Fibroblast of the conjunctiva (primary cell): ENCODE measurements at places on chromosomes 6 and 20.

DNA sequence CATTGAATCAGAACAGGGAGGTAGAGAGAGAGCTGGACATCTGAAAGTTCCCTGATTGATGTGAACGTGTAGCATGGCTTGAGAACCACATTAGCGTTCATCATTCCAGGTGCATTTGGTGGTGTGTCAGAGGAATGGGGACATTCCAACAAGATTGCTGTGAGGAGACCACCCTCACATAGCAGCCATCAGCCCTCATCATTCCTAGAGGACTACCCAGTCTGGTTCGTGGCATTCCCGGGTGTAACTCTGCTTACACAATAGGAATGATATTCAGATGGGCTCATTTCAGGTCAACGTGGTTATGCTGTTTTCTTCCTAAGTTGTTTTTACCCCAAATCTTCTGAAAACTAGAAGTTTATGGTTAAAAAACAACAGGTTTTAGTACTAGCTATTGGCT, 62.2 kb upstream of the KLHL31 start:
- DNase-seq, result no peak

DNA sequence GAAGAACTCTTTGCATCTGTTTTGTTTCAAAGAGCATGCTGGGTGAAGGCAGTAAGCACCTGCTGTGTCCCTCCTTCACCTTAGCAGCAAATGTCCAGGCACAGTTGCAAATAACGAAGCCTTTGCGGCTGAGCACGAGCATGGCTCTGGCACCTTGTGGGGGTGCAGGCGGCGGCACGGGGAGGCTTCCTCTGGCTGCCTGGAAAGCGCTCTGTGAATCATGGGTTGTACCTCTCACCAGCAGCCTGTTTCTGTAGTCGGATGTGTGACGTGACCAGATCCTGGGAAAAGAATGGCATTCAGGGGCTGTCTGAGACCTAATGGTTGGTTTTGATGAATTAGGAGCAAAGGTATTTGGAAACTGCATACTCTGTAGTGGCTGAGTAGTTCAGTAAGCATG, 144.8 kb downstream of the DTNBP1 start:
- no peak for DNase-seq

DNA sequence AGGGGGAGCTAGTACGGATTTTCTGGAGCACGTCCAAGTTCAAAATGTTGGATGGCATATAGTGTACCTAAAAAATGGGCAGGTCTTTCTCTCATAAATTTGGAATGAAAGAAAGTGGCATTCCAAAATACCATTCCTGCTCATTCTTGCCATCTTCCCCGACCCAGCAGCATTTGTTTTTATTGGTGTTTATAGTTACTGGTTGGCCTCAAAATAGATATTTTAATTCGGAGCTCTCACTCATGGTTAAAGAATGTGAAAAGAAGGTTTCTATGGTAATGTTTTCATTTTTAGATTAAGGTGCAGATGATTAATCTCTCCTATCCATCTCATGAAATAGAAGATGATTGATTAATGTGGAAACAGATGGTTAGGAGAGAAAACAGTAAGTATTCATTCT, 204.5 kb downstream of the HIVEP2 start:
- no peak for DNase-seq

- no peak for DNase-seq
Observed at GRCh38 chr20:47351643-47352331, 4.7 kb downstream of the ZMYND8 start.

DNA sequence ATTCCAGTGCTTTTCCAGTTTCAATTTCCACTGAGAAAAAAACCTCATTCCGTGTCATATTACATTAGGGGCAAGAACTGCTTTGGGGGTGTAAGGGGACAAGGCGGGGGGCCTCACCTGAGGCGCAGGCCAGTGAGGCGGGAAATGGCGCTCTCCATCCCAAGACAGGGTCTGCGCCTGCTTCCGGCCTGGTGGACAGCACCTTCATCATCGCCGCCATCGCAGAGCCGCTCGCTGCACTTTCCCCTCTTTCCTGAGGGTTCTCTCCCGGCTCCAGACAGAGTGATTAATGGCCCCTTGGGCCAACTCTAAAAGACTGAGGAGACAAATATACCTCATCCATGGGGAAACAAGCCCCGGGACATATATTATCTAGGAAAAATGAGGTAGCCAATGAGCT, 270.0 kb upstream of the SOX4 start:
- no peak for DNase-seq

- DNase-seq, result no peak
Observed at GRCh38 chr20:1973601-1974440, 20.0 kb downstream of the PDYN start.

DNA sequence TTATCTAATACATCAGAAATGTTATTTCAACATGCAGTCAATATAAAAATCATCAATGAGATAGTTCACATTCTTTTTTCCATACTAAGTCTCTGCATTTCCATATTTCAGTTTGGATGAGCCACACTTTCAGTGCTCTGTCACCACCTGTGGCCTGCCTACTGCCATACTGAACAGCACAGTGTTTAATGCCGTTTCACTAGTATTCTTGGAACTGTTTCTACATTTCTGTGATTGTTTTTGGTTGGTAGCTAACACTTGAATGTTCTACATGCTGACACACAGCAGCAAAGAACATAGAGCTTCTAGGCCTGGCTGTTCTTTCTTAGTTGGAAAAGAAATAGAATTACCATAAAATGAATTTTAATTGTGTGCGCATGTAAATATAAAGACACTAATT, 61.4 kb upstream of the KIF25 start:
- no peak for DNase-seq

DNA sequence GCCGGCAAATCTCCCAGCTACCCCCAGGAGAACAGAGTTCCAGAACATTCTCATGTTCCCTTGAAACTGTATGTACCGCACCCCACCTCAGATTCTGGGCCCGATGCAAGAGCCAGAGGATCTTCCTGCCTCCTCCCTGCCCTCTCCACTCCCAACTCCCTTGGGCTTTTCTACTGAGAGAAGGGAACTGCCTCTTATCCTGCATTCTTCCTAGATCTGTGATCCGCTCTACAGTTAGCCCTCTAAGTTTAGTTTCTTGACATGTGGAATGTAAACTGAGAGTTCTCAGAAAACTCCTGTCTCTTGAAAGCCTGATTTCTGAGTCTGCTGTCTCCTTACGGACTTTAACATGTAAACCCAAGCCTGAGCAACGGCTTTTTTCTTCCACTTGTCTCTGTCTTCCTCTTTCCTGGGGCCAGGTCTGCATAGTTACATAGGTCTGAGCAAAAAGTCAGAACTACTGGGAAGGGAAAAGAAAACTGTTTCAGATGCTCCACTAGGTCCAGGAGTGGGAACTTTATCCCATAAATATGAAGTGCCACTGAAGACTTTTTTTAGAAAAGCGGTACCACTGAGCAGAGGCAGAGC, 86.5 kb upstream of the TNFAIP3 start:
- no peak for DNase-seq

DNA sequence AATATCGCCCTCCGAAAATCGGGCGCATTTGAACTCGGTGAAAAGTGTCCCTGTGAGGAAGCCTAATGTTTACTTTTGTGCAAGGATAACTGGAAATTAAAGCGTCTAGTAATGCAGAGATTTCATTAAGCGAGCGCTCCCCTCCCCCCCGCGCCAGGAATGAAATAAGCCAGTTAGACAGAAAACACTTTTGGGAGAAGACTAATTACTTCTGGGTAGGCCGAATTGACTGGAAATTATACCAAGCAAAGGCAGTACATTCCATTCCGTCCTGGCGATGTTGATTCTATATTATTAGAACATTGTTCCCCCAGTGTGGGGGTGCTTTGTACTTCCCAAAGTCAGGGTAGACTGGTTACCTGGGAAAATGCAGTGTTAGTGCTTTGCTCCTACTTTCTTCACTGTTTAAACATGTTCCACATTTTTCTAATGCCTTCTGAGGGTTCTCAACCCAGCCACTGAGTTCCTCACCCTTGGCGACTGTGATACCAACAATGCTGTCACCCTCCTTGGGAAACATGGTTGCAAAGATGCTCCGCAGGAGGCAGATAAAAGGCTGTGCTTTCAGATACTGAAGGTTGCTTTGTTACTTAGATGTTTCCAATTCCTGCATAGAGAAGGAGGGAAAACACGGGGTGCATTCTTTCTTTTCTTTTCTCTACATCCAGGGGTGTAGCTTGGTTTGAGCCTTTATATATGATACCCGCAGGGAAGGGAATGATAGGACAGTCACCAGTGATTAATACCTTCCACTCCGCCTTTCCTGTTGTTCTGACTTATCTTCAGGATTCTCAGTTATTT, 2.6 kb downstream of the GJA1 start:
- DNase-seq, result no peak

DNA sequence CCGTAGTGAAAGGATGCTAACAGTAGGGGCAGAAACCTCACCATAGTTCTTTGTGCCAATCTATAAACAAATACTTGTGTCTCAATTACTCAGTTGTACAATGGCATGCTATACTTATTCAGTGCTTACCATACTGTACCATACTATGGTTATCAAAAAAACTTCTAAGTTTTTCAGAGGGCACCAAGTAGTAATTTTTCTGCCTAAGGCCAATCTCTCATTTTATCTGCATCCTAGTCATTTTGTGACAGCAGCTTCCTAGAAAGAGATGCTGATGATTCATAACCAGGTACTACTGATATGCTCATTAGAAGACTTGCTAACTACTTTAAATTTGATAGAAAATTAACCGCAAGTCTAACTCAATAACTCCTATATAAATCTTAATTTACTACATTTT, 42.9 kb downstream of the TMEM244 start:
- no peak for DNase-seq

DNA sequence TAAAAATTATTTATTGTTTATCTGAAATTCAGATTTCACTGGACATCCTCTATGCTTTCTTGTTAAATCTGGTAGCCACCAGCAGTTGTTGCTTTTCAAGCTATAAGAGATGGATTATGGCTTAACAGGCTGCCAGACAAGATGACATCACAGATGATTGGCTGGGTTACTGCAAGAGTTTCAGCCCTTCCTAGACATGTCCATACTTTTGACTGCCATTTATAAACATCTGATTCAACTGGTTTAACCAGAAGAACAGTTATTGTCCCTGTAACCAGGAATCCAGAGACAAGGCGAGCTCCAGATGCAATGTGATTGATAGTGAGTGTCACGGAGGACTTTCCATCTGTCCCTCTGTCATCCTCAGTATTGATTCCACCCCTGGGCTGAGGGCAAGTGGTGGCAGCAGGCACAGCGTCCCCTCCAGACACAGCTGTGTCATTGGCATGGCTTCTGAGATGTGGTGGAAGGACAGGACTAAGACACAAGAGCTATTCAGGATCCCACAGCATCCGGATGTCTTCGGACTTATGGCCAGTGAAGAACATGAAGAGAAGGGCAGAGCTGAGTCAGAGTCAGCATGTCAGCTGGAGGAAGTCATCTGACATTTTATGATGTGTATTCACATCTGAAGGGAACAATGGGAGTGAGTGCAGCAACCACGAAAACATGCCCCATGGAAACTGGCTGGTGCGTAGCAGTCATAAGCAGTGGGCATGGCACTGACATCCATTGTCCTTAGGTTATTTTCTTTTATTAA, 284.5 kb upstream of the CDYL start:
- no peak for DNase-seq

DNA sequence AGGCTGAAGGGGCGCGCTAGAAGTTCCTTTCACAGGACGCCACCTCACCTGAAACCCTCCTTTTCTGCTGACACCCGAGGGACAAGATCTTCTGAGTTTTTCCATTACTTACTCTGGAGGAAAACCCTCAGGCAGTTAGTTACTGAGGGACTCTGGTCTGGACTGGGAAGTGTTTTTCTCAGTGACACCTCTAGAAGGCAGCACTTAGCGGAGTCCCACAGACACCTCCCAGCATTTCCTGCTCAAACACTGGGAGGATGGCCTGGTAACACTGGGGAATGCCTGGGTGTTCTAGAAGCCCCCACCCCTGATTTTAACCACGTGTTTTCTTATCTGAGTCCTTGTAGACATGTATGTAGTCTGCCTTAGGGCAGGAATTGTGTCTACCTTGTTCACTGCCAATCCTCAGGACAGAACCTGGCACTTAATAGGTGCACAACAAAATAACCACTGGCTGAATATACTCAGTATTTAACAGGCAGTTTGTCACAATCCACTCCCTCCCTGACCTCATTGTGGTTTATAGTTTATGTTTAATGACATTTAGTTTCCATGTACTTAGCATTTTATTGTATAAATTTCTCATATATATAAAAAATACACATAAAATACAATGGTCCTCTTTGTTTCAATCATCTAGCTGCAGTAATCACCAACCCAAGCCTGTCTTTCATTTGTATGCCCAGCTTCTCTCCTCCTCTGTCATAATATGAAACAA, 4.8 kb downstream of the GSTA3 start:
- DNase-seq, result no peak

GRCh38 chr6:39430871-39431523, 108.5 kb upstream of the KCNK16 start:
- DNase-seq, result no peak

GRCh38 chr6:37537548-37537947, 37.9 kb upstream of the CCDC167 start:
- DNase-seq, result no peak

GRCh38 chr20:49545572-49545971, 22.4 kb downstream of the PTGIS start:
- DNase-seq, result no peak

DNA sequence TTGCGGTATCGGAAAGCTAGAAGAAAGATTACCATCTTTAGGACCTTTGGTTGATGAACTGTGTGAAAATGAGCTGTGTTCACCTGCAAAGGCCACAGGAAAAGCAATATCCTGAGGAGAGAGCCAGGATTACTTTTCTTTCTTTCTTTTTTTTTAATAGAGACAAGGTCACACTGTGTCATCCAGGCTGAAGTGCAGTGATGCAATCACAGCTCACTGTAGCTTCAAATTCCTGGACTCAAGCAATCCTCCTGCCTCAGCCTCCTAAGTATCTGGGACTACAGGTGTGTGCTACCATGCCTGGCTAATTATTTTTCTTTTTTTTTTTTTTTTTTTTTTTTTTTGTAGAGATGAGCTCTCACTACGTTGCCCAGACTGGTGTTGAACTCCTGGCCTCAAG, 17.2 kb downstream of the FAM184A start:
- DNase-seq, result no peak

DNA sequence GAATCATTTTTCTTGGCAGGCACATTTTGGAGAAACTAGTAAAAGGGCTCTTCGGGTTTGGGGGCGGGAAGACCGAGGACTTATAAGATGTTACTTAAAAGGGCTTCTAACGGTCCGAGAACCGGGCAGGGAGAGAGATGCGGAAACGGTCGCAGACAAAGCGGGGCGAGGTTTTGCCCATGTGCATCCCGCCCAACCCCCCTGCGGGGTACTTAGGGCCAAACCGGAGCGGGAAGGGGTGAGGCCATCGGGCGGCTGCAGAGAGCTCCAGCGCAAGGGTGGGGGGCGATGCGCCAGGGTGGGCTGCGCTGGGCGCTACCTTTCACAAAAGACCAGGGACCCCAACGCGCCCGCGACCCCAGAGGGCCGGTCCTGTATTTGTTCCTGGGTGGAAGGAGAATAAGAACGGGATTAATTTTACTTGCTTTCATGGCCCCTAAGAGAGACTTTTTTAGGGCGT, 616 bp downstream of the TUBB start:
- no peak for DNase-seq

GRCh38 chr6:2376429-2377355, 131.3 kb upstream of the GMDS start:
- no peak for DNase-seq
